ENCODE measurements at places on chromosomes 13 and 19. TPM values are rescaled to one million over a fixed set of nuclear protein-coding genes. Genes with fewer than 3 reads are reported as not detected.

- no peak for DNase-seq
Observed at GRCh38 chr13:110696776-110697175, 9.1 kb downstream of the CARS2 start.

- DNase-seq = no peak
Observed at GRCh38 chr13:39462428-39462827, 140.6 kb downstream of the LHFPL6 start.

DNA sequence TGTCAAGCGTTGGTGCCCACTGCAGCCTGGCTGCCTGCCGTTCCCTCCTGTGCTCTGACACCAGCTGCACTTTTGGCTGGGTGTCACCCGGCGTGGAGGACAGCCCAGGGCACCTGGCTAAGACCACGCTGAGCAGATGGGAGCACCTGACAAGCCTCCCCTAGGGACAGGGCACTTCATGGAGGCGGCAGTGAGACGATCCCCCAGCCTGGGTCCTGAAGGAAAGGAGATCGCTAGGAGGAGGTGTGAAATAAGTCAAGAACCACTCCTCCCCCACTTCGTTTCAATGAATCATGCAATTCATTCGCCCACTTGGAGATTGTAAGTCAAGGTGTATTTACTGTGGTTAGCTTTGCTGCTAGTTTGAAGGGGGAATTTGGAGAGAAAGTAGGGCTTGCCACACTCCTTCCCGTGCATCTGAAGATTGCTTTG, 38.8 kb downstream of the VSTM2B start:
- DNase-seq = no peak

- DNase-seq = no peak
Observed at GRCh38 chr19:35039881-35040825, 1.4 kb upstream of the HPN start.

DNA sequence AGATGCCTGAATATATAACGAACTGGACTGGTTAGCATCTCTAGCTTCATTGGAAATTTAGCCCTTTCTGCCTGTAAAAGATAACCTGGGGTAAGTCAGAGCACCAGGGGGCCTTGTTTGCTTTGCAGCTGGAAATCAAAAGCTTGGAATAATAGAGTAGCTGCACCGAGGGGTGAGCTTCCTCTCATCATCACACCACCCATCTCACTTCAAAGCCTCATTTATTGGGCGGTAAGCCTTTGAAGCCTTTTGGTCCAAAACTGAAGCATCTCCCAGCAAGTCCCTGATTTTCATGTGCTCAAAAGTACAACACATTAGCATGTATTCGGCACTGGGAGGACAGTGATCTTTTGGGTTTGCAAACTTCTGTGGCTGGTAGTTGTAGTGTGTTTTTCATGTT, 405.1 kb downstream of the FOXO1 start:
- no peak for DNase-seq

DNA sequence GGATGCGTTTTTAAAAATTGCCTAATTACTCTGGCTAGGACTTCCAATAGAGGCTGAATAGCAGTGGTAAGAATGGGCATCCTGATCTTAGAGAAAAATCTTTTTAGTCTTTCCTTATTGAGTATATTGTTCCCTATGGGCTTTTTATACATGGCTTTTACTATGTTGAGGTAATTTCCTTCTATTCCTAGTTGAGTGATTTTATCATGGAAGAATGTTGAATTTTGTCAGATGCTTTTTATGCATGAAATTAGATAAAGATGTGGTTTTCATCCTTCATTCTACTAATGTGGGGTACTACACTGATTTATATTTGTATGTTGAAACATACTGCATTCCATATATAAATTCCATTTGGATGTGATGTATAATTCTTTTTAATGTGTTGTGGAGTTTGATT, 2673.8 kb downstream of the PCDH9 start:
- peak; percentile 29 for DNase-seq

DNA sequence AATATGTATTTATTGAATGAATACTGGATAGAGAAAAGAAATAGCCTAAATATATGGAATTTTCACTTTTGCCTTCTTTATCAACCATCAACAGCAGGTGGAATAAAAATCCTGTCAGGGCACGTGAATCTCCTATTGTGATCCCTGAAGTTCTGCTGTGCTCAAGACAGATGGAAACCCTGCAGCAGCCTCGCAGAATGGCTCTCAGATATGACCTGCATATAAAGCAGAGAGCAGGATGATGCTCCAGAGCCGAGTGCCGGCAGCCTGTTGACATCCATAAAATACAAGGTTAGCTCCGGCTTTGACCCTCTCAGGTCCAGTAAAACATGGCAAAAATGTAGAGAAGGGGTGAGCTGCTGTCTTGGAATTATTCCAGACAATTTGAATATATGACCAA, 659.3 kb downstream of the DIAPH3 start:
- no peak for DNase-seq

DNA sequence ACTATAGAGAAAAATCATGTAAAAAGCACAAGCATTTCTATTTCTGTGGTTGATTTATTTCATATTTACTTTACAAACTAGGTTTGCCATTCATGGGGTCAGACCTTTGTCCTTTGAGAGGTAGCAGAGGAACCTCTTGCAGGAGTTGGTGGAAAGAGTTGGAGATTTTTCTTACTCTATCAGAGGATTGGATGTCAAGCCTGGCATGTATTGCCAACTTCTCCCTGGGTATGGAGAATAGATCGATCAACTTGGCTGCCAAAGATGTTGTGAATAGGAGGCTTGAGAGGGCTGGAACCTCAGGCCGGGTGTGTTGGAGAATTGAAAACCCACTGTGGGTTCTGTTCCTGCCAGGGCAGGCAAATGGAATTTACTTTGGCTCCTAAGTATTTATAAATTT, 81.2 kb downstream of the WDFY2 start:
- no peak for DNase-seq

DNA sequence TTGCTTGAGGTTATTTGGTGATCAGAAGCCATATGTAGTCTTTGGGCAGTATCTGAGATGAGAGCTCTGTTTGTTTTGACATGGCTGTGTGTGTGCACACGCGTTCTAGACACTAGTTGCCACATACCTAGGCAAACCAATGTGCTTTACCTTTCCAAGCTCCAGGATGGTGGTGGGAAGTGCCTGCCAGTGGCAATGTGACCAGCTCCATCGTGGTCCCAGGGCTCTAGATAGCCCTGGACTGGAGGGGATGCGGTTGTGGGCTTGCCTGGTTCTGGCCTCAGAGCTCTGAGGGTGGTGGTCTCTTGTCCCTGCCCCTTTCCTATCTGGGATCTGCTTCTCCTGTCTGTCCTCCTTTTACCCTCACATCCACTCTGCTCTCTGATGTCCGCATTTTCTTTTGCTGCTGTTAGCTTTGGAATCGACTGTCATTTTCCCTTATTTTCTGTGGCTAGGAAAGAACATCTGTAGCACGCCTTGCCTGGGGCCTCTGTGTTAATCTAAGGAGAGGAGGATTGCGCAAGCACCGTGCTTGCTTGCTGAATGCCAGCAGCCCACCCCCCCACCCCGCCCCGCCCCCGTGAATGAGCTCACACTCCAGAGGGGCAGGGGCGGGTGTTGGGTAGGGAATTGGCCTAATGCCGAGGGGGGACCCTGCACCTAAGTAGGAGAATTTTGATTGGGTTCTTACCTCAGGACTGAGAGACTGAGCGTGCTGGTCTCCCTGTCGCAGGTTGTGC, 89.5 kb downstream of the ARHGEF7 start:
- DNase-seq = peak; percentile 45

The SYDE1 gene
- total RNA-seq = 103 TPM

The PTGIR gene
- 24.3 TPM for total RNA-seq

The CGB3 gene
- total RNA-seq = not detected

The C2CD4C gene
- total RNA-seq = not detected

The MISP3 gene
- total RNA-seq = 1.1 TPM

The CCDC8 gene
- total RNA-seq = 10.6 TPM
